CD4-positive, alpha-beta T cell (primary cell): ENCODE measurements at places on chromosomes 1 and 21.

DNA sequence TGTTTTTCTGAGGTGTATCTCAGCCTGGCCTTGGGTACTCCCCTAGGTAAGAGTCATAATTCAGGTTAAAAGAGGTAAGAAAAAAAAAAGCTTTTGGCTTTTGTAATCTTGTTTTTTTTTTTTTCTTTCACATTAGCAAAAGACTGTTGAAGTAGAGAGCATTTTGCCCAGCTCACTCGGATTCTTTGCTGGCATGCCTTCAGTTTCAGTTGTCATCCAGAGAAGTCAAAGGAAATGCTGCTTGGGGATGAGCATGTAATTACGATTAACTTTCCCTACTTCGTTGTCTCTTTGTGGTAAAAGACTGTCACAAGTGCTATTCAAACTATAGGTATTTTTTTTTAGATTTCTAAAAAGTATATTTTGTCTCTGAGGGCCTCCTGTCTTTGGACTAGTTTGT is 6.3 kb downstream of the BACH1 start:
- DNase-seq, result no peak

GRCh38 chr1:180501865-180502360 is 464 bp downstream of the ACBD6 start:
- peak; percentile 73 for DNase-seq

DNA sequence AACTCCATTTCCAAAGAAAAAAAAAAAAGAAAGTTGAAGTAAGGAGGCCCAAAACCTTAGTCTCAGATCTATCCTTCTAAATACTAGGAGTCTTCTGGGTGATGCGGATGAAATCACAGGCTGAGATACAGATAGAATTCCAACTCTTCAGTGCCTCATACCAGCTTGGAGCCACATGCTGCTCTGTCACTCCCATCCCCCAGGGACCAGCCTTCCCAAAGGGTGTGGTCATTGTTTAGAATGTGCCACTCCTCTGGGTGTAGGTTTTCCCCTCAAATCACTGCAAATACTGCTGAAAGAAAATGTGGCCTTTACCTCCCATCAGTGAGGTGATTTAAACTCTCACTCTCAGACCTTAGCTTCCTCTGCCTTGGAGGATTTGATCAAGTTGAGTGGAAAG is 112.9 kb downstream of the CDC7 start:
- DNase-seq, result no peak

DNA sequence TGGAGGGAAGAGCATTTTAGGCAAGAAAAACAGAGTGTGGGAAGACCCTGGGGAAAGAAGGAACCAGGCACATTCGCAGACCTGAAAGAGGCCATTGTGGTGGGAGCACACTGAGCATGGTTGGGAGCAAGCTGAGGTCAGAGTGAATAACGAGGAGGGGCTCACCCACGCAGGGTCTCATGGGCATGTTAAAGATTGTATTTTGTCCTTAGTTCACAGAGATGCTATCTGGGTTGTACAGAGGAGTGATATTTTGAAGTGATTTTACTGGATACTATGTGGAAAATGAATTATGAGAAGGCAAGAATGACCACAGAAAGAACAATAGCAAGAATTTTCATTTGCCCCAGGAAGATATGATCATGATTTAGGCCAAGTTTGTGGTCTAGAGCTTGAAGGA is 578.3 kb upstream of the NR5A2 start:
- DNase-seq, result no peak

DNA sequence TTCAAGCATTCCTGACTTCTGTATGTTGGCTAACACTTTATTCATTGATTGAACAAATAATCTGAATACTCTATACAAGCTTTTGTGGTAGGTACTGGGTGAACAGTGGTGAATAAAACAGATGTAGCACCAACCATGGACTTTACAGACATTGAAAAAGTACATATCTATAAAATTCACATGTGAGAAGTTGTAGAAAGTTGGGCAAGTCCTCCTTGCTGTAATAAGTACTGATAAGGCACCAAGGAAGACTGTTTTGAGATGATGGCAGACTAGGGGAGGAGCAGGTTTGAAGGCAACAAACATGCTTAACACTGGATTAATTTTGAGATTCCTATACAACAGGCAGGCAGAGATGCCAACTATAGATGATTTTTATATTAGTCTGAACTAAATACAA is 42.4 kb downstream of the RNF2 start:
- DNase-seq, result no peak

DNA sequence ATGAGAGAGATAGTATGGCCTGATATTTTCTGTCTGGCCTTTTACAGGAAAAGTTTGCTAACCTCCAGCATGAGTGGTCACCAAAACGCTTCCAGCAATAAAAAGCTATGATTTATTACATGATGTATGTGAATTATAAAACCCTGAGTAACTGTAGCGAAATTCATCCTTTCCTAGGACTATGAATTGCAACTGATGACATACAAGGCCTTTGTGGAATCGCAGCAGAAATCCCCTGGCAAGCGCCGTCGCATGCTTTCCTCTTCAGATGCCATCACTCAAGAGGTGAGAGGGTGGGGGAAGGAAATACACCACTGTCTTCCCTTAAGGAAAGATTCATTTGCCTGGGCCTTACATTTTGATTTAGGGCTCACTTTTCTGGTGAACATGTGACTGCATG is 117.9 kb downstream of the MACF1 start:
- no peak for DNase-seq

GRCh38 chr1:78297836-78298235 is 192.9 kb upstream of the PTGFR start:
- no peak for DNase-seq

DNA sequence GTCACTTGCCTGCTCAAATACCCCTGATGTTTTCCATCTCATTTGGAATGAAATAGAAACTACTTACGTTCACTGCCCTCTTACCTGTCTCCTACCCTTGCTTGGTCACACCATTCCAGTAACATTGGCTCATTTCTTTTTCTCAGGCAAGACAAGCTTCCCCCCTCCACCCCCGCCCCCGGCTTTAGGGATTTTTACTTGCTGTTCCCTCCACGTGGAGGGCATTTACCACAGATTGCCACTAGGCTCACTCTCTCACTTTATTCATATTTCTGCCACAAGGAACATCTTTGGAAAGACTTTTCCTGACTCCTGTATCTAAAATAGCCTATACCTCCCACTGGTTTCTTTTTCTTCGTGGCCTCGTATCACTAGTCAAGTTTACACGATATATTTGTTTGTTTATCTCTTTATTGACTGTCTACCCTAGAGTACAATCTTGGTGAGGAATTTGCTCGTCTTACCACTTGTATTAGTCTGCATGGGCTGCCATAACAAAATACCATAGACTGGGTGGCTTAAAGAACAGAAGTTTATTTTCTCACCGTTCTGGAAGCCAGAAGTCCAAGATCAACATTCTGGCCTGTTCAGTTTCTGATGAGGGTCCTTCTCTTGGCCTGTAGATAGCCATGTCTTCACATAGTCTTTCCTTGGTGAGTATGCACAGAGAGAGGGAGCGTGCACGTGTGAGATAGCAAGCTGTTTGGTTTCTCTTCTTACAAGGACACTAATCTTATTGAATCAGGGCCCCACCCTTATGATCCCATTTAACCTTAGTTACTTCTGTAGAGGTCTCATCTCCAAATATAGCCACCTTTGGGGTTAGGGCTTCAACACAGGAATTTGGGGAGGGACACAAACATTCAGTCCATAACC is 126.2 kb downstream of the NRDC start:
- DNase-seq, result no peak

- DNase-seq, result no peak
Observed at GRCh38 chr1:59332983-59333382, 36.1 kb downstream of the FGGY start.

- no peak for DNase-seq
Observed at GRCh38 chr1:105317976-105318375, 1568.3 kb downstream of the AMY1C start.

DNA sequence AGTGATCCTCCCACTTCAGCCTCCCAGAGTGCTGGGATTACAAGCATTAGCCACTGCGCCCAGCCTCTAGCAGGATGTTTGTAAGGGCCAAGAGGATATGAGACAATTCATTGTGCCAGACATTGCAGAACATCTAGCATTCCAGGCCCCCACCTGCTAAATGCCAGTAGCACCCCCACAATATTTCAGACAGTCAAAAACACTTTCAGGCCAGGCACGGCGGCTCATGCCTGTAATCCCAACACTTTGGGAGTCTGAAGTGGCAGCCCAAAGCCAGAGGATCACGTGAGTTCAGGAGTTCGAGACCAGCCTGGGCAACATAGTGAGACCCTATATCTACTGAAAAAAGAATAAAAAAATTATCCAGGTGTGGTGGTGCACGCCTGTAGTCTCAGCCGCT is 12.9 kb downstream of the PPIE start:
- DNase-seq, result no peak

- DNase-seq, result no peak
Observed at GRCh38 chr1:165138960-165139359, 217.6 kb downstream of the LMX1A start.

DNA sequence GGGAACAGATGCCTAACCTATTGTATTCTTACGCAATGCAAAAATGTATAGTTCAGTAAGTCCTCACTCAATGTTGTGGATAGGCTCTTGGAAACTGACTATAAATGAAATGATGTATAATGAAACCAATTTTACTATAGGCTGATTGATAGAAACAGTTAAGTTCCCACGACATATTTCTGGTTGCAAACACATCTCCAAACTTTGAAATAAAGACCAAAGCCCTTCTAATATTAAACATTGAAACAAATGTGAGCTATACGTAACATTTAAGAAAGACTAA is 29.1 kb downstream of the MAP3K21 start:
- no peak for DNase-seq

DNA sequence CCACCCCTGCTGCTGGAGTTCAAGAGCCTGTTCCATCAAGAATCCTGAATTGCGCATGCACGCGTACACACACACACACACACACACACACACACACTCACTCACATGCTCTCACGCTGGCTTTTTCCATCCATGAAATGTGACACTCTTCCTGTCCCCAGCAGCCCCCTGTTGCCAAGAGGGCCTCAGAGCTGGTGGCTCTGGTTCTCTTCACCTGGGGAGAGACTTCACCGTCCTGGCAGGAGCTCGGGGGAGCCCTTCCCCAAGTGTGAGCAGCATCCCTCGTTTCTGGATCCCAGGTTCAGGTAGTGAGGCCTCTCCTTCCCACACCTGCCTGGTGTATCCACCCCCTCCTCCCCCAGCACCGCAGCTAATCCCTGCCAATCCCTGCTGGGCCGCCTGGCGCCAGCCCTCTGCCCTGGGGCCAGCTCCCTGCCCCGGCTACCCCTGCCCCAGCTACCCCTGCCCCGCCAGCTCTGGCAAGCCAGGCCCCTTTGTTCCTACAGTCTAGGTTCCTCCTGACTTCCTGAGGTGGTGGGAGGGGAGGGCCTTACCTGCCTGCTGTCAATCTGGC is 9.9 kb downstream of the PLOD1 start:
- no peak for DNase-seq

DNA sequence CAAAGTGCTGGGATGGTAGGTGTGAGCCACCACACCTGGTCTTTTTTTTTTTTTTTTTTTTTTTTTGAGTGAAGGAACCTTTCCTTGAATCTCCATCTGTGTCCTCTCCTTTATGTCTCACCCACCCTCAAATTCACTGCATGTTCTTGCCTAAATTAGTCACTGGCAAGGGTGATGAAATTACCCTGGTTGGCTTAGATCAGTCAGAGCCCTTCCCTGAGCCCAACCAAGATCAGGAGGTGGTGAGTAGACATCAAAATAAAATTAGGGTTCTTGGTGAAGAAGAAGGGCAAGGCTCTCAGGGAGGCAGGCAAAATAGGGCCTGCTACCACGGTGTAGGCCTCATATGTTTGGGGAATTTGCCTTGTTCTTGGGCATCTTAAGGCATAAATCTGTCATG is 5.3 kb upstream of the TNN start:
- no peak for DNase-seq

GRCh38 chr1:177848577-177848976 is 121.3 kb downstream of the SEC16B start:
- DNase-seq, result no peak

GRCh38 chr1:7727809-7728471 is 43.2 kb upstream of the VAMP3 start:
- DNase-seq, result no peak

GRCh38 chr1:212909652-212910063 is 40.7 kb upstream of the VASH2 start:
- no peak for DNase-seq

DNA sequence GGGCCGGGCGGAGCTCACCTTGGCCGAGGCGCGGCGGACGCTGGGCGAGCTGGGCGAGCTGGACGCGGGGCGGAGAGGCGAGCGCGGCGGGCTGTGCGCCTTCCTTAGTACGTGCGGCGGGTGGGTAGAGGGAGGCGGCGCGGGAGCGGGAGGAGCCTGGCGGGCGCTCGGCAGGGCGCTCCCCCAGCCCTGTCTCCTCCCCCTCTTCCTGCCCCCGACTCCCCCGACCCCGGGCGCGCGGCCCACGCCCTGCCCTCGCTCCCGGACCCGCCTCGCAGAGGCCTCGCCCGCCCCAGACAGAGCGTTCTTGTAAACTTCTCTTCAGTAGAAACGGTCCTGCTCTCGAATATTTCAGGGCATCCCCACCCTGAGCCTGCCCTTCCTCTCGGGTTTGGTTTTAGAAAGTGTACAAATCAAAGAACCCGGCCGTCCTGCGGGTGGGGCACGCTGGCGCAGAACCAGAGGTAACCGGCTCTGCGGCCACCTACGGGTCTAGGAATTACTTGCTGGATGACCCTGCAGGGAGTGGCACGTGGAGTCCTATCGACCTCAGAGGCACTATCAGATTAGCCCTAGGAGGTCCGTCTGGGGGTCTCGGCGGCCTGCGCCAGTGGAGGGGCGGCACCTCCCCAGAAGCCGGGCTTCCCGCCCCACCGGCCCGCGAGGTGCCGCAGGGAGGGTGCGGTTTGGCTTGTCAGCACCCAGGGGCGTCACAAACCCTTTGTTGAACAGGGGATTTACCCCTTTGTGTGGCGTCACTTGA is at the start of gene S100A10:
TSS of gene S100A10 (minus strand) at position 126 of the 763 bp plus-strand sequence. CDS start 7,629 bp downstream, outside the sequence.
- DNase-seq, result peak; percentile 81

DNA sequence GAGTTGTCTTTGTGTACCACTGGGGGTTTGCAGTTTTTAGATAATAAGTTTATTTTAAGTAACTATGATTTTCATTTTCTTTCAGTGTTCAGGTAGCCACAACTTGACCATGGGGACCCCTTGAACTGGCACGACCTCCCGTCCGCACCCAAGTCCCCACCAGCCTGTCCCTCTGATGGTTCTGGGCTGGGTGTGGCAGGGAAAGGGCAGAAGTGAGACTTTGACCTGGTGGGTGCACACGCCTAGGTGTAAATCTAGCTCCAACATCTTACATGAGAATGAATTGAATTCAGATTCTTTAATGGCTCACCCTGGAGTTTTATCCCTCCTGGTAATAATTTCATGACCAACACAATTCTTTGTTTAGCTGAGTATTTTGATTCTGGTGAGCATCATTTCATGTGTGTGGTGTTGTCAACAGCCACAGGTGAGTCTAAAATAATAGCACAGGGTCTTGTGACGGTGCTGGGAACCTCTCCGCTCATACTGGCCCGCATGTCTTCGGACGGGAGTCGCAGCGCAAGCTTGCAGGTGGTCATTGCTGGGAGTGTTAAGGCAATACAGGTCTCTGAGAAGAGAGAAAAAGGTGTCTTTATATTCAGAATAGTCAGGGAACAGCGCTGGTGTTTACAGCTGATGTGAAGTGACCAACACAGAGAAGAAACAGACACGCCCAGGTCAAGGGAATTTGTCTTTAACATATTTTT is 50.8 kb upstream of the POFUT2 start:
- no peak for DNase-seq
